Stromal cell of bone marrow (primary cell): ENCODE measurements at places on chromosomes 2 and 18.
A peak's percentile ranks its signal among the peaks of the same experiment; 100 is the strongest.

DNA sequence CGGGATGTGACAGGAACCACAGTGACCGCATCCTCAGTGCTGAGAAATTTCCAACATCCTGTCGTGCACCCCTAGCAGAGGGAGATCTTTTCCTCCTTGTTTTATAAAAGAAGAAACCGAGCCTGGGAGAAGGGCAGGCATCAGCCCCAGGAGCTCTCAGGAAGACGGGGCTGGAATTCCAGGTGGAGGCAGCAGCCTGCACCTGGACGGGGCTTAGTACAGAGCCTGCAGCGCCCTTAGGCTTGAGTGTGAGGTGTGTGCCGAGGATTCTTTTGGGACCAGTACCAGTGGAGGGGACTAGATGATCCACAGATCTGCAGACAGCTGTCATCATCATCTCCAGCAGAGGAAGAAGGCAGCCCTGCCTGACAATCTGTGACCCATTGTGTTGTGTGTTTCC lies 148.8 kb downstream of the GBX2 start:
- no peak for DNase-seq

DNA sequence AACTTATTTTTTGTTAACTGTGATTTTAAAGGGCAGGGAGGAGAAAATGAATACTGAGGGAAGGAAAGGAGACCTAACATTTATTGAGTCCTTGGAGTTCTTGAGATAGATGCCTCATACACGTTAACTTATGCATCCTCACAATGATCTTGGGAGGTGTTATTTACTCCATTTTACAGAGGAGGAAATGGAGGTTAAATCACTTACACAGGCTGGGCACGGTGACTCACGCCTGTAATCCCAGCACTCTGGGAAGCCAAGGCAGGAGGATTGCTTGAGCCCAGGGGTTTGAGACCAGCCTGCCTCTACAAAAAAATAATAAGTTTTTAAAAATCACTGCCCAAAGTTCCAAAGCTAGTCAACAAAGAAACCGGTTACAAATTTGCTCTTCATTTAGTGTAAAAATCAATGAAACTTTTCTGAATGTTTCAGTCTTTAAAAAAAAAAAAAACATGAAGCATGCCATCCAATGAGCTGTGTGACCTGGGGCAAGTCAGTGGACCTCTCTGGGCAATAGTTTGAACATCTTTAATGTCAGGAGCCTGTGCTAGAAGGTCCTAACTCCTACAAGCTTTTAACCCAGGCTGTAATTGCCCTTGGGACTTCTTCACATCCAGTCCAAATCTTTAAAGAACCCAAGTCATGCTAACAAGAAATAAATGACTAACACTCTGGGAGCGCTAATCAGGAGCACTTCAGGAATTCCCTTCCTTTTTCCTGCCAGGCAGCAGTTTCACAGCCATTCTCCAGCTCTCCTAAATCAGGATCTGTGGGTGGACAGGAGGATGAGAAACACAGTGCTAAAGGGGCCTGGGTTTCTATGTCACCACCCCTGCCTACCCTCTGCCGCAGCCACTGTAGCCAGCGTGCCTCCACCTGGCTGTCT lies 176.4 kb downstream of the TMEM247 start:
- peak; percentile 72 for DNase-seq

GRCh38 chr18:68555879-68556301 lies 159.0 kb downstream of the TMX3 start:
- no peak for DNase-seq

DNA sequence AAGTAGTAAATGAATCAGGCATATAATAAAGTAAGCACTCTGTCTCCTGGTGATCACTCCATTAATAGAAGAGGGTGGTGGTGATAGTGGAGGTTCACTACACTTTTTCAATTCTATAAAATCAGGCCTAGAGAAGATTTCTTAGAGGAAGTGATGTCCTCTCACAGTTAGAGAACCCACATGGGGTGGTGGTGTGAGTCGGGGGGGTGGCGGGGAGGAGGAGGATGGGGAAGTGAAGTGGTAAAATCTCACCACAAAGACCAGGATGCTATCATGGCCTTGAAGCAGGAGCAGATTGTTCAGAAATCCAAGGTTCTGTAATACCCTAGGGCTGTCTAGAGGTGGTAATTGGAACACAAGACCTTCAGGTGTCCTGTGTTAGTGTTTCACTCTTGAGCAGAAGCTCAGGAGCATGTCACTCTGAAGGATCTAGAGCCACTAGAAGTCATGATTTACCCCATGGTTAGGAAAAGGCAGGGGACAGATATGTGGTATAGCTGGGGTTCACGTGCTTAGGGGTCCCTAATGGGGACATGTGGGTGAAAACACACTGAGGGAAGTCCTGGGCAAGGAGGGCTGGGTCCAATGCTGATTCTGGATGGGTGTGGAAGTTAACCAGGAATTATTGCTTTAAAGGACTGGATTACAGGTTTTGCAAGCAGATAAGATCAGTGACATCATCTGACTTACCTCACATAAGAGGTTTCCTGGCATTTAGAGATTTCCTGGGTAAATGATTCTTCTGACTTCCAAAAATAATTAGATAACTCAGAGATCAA lies 31.0 kb downstream of the RNF125 start:
- DNase-seq: no peak

GRCh38 chr2:120404274-120404673 lies 58.3 kb downstream of the INHBB start:
- no peak for DNase-seq

DNA sequence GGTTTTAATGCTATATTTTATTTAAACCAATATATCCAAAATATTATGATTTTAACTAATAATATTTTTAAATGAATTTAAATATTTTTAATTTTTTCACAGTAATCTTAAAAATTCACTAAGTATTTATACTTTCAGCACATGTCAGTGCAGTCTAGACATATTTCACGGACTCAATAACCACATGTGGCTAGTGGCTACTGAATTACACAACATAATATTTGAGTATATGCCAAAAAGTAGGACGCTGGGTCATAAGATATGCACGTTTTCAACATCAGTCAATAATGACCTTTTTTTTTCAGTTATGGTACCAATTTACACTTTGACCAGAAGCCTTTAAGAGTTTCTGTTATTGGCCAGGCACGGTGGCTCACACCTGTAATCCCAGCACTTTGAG lies 117.7 kb downstream of the GFPT1 start:
- no peak for DNase-seq

DNA sequence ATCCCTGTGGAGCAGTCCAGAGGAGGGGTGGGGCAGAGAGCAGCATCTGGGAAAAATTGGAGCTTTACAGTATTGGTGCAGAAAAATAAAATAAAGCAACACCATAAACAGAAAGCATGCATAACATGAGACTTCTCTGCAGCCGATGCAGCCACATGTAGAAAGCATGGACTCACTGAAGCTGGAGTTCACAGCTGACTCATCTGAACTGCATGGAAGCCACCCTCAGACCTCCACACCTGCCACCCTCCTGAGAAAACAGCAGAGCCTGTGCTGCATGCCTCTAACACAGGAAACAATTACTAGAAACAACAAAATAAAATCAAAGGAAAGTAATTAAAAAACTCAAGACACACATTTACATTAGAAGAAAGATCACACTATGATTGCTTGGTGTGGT lies 169.4 kb upstream of the ALKAL2 start:
- no peak for DNase-seq

GRCh38 chr2:26017464-26018183 lies 16.3 kb upstream of the RAB10 start:
- DNase-seq: no peak

- no peak for DNase-seq
These were observed 26.4 kb downstream of the CAPN13 start for GRCh38 chr2:30780776-30781330.

GRCh38 chr2:219836647-219837177 lies 209.3 kb downstream of the SLC4A3 start:
- peak; percentile 18 for DNase-seq

DNA sequence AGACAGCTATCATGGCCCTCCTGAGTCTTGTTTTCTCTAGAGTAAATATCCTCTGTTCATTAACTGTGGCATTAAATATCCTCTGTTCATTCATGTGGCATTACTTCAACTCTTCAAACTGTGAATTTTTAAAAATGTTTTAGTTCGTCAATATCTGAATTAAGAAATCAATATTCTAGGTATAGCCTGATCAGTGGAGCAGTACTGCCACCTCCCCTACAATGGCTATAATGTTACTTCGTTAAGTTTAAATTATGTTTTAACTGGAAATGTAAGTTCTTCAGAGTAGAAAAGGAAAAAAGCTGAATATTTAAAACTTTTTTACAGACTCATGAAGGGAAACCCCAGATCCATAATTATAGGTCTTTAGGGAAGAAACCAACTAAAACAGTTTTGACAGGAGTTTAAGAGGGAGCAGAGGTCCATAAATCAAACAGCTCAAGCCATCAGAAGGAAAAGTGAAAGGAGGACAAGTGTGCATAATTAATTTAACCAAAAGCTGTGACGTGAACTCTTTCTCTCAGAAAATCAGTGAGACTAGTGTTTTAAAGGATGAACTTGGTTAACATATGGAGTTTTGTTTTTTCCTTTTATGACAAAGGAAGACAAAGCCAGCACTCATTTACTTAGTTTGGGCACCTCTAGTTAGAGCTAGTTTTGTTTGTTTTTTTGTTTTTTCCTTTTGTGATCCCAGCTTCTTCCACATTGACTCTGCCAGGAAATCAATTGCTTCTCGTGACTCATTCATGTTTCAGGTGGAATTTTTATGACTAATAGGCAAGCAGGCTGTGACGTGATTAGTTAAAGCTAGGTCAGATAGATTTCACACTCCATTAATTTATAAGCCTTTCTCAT lies 44.9 kb downstream of the RBBP8 start:
- DNase-seq: peak; percentile 80

DNA sequence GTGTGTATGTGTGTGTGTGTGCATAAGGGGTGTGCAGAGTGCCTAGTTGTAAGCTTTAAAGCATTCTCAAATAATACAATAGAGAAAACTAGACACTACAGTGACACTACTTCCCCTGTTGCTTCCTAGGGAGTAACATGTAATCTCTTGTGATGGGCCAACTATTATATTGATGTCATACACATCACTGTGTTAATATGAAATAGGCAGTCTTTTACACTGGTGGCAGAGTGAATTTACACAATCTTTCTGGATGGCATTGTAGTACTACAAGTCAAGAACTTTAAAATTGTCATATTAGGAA lies 488.0 kb upstream of the ZEB2 start:
- DNase-seq: no peak

GRCh38 chr2:147520817-147521216 lies 324.0 kb upstream of the ACVR2A start:
- no peak for DNase-seq

DNA sequence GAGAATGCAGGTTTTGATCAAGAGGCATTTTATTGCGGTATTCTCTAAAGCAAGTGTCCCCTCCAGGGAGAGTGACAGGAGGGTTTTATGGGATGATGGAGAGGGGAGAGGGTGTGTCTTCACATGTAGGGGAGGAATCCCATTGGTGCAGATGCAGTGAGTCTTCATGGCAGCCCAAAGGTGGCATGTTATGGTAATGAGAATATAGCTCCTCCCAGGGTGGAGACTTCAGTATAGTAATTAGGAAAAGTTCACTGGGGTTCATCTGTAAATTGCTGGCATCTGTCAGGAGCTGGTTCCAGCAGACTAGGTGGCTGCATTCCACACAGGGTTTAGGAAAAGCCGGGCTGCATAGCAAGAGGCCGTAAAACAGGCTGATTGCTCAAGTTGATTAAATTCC lies 230.7 kb upstream of the CCDC68 start:
- no peak for DNase-seq

GRCh38 chr2:95526360-95527341 lies 42.1 kb upstream of the TRIM43B start:
- DNase-seq: peak; percentile 49

- DNase-seq: no peak
These were observed 55.1 kb downstream of the CYP27C1 start for GRCh38 chr2:127164761-127165538.
